ENCODE measurements at places on chromosomes 13 and 19.

GRCh38 chr13:113665597-113666328, 1.3 kb upstream of the GRK1 start:
- no peak for DNase-seq

DNA sequence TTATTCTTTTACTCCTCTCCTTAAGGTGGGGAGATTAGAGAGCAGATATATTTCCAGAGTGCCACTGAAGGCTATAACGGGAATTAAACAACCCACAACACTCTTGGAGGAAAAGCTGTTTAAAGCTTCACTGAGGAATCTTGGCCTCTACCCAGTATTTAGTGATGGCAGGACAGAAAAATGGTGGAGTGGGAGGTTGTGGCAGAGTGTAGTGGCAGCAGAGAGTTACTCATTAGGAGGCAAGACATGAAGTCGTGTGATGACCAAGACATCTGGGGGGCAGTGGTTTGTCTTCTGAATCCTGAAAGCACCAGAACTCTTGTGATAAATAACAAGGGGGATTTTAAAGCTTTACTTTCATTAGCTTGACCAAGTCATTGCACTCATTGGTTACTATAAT, 563.5 kb upstream of the SLITRK5 start:
- no peak for DNase-seq

- DNase-seq, result no peak
Measured at GRCh38 chr13:109740121-109740520, 46.3 kb downstream of the IRS2 start.

GRCh38 chr13:112991609-112992008, 22.6 kb downstream of the MCF2L start:
- no peak for DNase-seq

DNA sequence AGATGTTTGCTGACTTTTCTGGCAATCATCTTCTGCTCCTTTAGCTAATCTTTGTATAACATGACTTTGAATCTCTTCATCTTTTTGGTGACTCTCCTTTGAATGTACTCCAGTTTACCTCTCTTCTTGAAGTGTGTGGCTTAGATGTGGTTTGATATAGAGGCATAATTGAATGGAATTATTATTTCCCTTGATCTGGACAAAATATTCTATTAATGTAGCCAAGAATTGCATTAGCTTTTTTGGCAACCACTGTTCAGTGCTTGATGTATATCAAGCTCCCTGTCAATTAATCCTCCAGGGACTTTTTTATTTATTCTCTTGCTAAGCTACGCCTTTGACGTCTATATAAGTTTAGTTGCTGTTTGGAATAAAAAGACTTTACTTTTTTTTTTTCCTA, 490.8 kb downstream of the PCDH20 start:
- no peak for DNase-seq

DNA sequence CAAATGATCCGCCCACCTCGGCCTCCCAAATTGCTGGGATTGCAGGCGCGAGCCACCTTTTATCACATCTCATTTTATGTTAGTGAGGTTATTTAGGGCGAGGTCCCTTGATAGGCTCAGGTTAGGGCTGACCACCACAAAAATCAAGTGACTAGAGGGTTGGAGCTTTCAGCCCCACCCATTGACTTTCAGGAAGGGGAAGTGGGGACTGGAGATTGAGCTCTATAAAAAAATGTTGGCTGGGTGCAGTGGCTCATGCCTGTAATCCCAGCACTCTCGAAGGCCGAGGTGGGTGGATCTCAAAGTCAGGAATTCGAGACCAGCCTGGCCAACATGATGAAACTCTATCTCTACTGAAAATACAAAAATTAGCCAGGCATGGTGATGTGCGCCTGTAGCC, 20.1 kb downstream of the FPR3 start:
- no peak for DNase-seq

DNA sequence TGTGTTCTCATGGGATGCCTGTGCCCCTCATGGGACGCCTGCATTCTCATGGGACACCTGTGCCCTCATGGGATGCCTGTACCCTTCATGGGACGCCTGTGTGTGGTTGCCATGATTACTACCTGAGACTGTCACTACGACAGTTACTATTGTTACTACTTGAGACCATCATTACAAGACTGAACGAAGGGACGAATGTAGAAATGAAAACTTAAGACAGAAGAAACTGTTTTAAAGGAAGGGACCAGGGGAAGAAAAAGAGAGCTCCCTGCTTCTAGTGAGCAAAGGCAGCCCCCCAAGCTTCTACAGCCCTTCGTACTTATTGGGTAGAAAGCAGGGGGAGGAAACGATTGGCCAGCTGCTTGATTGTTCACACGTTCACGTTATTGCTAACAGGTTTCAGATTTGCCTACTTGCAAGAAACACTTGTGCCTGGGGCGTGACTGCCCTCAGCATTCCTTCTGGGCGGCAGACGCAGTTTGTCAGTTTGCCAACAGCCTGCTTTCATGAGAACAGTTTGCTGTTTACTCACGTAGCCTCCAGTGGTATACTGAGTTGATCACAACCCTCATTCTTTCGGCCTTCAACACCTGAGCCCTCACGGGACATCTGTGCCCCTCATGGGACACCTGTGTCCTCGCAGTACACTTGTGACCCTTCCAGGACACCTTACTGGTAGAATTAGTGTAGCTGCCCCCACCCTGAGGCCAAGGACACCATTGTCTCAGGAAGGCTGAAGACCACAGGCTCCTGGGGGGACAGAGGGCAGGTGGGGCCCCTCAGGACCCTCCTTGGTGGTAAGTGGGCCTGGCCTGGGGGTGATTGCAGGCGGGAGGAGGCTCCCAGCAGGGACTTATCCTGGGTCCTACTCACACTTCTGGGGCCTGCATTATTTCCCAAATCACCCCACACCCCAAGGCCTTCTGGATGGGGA, 2.5 kb upstream of the S1PR4 start:
- no peak for DNase-seq

DNA sequence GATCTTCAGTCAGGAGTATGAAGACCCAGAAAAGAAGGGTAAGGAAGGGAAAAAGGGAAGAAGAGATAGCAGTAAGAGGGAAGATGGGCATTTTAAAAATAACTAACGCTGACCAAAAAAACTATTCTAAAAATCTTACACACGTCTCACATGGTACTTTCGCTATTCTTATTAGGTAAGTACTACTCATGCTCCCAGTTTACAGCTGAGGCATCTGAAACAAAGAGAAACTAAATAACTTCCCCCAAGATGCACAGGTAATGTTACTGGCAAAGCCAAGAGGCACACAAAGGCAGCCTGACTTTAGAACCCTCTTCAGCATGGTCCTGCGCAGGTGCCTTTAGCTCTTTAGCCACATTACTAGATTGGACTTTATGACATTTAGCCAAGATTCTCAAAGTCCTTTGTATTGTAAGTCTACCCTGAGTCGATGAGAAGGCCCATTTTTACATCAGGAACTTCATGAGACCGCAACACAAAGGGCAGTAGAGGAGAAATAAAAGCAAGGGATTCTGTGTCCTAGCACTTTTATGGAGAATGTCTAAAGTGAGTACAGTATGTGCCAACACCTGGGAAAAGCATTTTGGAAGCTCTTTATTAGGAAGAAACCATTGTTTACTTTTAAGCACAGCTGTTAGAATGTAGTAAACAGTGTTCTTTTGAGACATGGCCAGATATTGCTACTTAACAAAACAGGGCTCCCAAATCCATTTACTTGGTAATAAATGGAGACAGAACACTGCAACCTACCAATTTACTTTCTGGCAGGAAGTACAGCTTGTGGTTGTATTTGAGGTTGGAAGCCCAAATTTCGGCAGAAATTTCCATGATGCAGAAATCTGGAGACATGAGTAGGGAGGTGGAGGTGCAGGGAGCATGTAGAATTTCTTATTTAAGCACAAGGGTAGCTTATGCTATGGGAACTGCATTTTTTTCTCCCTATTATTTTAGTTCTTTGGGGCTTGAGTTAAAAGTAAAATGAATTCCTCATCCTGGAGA, 250.7 kb downstream of the KCTD12 start:
- DNase-seq, result no peak

GRCh38 chr19:21677696-21678418, 89.5 kb downstream of the ZNF100 start:
- no peak for DNase-seq

DNA sequence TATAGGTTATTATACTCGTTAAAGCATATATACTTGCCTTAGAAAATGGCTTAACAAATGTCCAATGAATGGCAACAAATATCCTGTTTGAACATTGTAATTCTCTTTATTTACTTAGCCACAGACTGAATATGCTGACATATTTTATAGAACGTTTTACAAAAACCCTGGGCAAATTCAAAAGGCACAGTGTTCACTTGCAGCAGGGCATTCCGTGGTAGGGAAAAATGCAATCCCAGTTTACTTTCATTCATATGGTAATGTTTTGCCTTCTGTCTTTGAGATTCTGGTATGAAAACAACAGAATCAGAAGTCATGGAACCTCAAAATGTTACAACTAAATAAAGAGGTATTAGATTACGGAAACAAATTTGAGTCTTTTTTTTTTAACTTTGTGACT, 56.2 kb upstream of the MYCBP2 start:
- no peak for DNase-seq

DNA sequence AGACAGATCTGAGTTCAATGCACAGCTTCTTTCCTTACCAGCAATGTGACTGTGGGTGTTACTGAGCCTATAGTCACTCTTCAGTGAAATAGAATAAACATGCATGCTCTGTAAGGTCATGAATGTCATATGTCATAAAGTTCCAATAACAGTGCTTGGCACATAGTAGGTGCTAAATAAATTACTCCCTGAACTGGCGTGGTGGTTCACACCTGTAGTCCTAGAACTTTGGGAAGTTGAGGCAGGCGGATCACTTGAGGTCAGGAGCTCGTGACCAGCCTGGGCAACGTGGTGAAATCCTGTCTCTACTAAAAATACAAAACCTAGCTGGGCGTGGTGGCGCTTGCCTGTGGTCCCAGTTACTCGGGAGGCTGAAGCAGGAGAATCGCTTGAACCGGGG, 13.2 kb downstream of the WBP4 start:
- no peak for DNase-seq

GRCh38 chr13:37753776-37754175, 115.8 kb downstream of the TRPC4 start:
- DNase-seq, result no peak

Measured in hindlimb muscle (tissue), 1 donor.